ENCODE measurements at places on chromosomes 2 and 18.

GRCh38 chr2:12727065-12727464 is 10.3 kb downstream of the TRIB2 start:
- DNase-seq, result no peak

DNA sequence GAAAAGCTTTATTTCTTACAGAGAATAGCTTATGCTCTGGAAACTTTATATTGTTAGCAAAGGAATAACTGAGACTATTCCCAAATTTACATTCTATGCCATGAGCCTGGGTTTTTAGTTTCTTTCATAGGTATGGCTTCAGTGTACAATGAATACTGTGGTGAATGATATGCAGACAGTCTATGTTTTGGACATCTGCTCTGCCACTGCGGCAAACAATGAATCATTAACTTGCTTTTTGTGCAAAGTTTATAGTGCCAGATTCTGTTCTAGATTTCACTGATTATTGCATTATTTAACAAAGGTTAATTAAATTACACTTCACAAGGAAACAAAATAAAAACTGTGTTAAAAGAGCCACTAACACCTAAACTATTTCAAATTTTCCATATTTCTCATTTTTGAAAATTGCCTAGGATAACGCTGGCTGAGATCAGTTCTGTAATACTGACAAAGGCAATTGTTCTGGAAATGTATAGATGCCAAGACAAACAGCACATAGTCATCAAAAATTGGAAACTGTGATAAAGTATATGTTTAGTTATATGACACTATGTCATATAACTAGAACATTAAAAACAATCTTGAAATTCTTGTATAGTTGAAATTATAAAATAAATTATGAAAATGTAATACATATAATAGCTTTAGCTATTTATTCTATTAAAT is 74.7 kb downstream of the ITSN2 start:
- DNase-seq, result no peak

DNA sequence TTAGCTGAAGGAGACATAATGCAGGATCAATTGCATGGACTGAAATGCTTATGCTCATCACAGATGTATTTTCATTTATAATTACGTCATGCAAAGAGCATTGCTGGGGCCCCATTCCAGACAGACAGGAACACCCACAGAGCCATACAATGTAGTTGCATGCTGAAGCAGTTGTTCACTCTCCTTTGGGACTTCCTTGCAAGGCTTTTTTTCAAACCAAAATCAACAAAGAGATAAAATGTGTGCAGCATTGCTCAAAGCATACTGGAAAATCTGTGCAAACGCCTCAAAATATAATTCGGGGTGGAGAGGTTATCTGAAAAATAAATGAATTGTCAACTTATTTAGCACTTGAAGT is 463.2 kb downstream of the CDH2 start:
- no peak for DNase-seq

GRCh38 chr18:32958746-32959145 is 185.9 kb upstream of the KLHL14 start:
- DNase-seq, result no peak

All from Peyer's patch (tissue), 4 donors.